ENCODE measurements at places on chromosomes 6 and 20.
A peak's percentile ranks its signal among the peaks of the same experiment; 100 is the strongest.

GRCh38 chr6:161027385-161027784, 35.8 kb downstream of the MAP3K4 start:
- no peak for DNase-seq

GRCh38 chr6:35223396-35223795, 9.6 kb downstream of the SCUBE3 start:
- DNase-seq, result no peak

GRCh38 chr20:60271597-60271996, 313.4 kb downstream of the CDH26 start:
- no peak for DNase-seq

DNA sequence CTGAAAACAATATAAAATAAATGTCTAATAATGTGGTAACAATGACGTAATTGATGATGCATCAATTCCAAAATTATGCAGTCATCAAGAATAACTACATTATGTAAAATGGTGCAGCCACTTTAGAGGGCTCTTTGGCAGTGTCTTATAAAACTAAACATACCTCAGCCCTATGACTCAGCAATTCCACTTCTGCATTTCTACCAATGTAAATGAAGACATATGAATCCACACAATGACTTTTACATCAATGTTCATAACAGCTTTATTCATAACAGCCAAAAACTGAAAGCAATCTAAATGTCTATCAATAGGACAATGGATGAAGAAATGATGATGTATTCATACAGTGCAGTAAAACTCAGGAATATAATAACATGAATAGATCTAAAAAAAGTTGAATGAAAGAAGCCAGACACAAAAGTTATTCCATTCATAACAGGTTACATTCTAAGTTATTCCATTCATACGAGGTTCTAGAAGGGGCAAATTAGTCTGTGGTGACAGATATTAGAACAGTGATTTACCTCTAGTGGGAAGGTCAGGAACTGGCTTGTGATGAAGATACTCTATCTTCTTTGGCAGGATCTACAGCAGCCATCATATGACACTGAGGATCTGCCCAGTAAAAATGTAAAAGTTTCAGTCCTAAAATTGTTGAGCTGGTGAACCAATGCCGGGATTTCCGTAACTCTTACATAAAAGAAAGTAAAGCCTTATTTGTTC, 396.1 kb downstream of the PLCB1 start:
- DNase-seq, result no peak

- no peak for DNase-seq
These were observed 183.5 kb downstream of the GMDS start for GRCh38 chr6:2061880-2062279.

- peak; percentile 30 for DNase-seq
These were observed 64.2 kb upstream of the FLRT3 start for GRCh38 chr20:14401479-14402138.

DNA sequence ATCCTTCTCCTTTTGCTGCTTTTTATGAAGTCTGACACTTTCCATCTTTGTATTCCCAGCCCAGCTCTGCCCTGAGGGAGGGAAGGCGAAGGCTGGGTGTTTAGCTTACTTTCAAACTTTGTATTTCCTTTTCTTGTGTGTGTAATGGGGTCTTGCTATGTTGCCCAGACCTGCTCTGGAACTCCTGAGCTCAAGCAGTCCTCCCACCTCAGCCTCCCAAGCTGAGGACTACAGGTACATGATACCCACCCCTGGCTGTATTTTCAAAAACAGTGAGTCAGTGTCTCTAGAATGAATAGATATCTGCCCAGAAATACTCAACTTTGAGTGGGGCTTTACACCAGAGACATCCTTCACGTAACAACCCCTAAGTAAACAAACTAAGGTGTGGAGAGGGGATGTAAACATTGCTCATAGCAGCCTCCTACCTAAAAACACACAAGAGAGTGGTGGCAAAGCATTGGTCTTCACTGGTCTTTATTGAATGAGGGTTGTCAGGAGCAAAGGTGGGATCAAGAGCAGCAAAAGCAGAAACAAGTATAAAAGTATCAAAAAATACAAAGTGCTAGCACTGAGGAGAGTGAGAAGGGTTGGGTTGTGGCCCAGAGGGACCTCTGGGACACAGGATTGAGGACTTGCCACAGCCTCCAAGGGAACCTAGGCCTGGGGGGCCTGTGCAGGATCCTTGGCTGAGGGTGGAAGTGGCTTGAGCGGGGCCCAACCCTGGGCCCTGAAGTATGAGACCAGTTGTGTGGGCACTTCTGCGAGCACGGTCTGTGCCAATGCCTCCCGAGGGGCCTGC, 10.2 kb downstream of the SPAG4 start:
- DNase-seq, result no peak

GRCh38 chr20:57524511-57525176, at the start of gene CTCFL:
TSS of gene CTCFL (minus strand) at chr20:57525140. CDS start at chr20:57524205, 935 bp downstream.
- DNase-seq, result no peak

DNA sequence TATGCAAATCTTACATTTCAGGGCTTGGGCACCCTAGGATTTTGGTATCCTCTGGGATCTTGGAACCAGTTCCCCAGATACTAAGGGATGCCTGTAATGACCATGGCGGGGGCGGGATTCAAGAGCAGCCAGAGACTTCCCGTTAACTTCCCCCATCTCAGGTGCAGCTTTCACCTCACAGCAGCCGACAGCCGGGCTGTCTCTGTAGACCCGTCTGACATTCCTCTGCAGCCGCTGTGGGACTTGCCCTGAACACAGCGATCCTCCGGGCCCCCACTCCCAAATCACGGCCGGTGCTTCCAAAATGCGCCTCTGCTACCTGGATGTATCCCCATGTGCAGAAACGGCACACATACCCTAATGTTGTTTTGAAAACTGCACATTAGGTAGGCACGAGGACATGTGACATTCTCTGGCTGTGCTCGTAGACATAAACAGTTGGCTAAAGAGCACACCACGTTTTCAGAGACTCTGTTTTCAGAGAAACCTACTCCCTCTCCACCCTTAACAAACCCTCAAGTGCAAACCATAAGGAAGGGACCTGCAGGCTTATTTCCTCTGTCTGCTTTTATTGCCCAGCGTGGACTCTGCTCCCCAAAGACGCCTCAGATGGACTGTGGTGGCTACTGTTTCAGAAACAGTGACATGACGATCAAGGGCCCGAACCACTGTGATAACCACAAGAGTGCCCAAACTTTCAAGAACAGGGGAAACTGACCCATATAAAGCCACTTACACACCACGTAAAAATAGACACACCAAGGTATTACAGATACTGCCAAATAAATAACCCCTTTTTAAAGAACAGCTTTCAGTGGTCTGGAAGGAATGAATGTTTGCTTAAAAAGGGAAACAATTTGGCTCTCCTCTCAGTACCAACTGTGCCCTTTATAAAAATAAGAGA, 72.9 kb upstream of the FOXC1 start:
- no peak for DNase-seq

DNA sequence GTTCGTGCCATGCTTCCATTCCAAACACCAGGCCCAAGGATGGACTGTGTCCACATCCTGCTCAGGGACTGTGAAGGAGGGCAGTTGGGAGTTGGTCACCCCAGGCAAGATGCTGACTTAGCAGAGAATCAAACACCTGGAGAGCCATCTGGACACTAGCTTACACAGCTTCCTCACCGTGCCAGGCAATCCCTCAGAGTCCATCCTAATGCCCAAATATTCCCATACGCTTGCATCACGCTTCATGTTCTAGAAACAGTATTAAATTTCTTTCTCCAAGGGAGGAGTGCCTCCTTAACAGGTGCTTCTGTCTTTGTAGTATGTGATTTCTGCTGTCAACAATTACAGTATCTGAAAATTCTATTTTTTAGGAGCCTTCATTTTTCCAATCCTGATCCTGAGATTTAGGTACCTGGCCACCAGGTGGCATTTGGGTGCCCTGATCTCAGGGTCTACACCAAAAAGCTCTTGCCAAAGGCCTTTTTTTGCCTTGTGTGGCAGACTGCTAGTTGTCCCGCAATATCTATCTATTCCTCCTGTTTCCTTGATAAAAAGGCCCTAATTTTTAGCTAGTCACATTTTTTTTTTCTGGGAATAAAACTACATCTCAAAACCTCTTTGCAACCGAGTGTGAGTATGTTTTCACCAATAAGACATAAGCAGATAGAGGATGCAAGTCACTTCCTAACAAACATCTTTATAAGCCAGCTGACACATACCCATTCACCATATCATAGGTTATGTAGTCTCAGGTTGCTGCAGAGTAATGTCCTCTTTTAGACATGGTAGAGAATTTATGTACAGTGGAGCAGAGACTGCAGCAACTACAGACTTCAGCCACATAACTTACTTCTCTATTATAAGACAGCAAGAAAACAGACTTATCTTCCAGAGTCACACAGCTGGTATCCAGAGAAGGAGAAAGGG, 85.0 kb downstream of the PREP start:
- no peak for DNase-seq

DNA sequence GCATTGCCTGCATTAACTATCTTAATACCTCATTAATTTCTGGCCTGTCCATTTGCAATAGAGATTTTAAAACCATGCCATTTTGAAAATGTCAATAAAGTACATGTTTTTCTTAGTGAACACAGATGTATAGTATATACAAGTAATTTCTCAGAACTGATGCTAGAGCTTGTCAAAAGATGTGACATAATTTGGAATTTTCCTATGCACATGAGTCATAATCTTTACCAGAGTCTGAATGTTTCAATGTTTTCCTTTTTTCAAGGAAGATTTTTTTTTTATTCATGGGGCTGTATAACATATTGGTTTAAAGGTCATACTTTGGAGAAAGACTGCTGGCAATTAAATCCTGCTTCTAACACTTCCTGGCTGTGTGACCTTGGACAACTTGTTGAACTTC, 1347.5 kb upstream of the ADGRB3 start:
- DNase-seq, result no peak

GRCh38 chr6:76342611-76343160, 270.2 kb upstream of the IMPG1 start:
- DNase-seq, result no peak

DNA sequence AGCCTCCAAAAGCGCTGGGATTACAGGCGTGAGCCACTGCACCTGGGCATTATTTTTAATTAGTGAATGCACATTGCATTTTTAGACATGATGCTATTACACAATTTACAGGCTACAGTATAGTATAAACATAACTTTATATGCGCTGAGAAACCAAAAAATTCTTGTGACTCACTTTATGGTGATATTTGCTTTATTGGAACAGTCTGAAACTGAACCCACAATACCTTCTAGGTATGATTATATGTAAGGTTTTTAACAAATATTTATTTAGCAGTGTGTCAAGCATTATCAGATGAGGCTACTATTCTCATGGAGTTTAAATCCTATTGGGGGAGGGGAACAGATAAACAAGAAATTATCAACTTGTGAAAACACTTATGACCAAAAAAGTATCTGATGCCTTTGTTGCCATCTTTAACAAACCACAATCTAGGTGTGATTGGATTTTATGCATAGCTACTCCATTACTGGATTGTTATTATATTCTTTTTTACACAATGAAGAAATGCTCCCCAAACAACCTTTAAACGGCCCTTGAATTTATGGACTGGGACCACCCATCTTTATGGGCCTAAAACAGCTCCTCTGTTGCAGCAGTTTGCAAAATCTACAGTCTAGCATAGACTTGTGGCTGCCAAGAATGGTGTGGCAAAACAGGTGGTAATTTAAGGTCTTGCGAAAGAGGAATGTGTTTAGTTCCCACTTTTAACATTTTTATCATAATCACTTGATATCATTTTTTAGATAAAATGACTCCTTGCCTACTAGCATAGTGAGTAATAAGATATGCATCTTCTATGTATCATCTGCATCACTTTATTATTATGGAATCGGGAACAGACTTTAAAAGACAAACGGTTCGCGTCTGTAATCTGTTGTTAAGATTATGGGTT, 159.2 kb upstream of the C6orf118 start:
- no peak for DNase-seq

GRCh38 chr6:107318100-107318736, 141.1 kb downstream of the PDSS2 start:
- DNase-seq, result peak; percentile 73

DNA sequence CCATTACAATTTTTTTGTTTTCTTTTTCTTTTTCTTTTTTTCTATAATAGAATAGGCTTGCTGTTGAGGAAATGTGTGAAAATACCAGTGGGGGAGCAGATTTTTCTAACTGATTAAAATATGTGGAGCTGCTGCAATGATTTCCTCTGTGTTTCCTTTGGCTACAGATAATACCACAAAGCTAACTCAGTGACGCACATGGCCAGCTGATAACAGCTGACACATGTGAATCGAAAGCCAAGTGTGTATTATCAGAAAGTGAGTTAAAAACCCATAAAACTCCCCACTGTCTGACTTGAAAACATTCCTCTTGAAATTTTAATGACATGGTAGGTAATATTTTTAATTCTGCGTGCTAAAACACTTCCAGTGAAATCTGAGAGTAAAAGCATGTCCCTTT, 70.8 kb upstream of the AHI1 start:
- DNase-seq, result no peak

DNA sequence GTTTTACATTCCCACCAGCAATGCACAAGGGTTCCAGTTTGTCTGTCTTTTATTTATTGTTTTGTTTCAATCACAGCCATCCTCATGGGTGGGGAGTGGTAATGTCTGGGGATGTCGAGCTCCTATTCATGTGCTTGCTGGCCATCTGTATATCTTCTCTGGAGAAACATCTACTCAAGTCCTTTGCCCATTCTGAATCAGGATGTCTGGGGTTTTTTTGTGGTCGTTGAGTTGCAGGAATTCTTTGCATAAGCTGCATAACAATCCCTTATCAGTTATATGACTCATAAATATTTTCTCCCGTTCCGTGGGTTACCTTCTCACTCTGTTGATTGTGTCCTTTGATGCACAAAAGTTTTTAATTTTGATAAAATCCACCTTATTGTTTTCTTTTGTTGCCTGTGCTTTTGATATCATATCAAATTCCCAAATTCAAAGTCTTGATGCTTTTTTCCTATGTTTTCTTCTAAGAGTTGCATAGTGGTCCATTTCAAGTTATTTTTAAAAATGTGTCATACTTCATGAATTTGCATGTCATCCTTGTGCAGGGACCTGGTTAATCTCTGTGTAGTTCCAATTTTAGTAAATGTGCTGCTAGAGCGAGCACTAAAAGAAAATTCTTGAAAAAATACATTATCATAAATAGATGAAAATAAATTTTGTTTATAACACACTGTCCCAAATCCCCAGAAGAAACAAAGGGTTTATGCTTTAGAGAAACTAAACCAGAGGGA, 54.9 kb upstream of the PDE10A start:
- no peak for DNase-seq

GRCh38 chr6:143689852-143690251, 12.1 kb downstream of the PHACTR2 start:
- DNase-seq, result no peak

- no peak for DNase-seq
These were observed 94.9 kb downstream of the L3MBTL3 start for GRCh38 chr6:130113201-130113710.

- no peak for DNase-seq
These were observed 162.8 kb downstream of the ZFAND3 start for GRCh38 chr6:37982317-37982716.

DNA sequence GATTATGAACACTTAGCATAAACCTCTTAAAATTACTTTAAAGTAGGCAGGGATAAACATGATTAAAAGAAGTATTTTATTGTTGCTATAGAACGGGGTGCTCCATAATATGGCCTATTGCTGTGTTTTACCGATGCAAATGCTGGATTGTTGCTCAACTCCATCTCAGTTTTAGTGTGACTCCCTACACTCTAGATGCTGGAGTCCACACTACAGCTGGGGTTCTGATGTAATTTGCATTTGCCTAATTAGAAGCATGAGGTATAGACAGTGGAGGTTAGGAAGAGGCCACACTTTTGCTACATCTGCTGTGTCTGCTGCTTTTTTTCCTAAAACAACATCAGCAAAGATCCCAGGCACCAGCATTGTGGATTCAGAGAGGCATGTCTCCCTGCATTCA, 6.7 kb upstream of the HMGN3 start:
- DNase-seq, result no peak

GRCh38 chr6:108630050-108630714, 69.5 kb downstream of the FOXO3 start:
- DNase-seq, result no peak
